ENCODE measurements at places on chromosomes 6 and 20.

GRCh38 chr6:105626295-105627158 lies 223.6 kb upstream of the PREP start:
- no peak for DNase-seq

DNA sequence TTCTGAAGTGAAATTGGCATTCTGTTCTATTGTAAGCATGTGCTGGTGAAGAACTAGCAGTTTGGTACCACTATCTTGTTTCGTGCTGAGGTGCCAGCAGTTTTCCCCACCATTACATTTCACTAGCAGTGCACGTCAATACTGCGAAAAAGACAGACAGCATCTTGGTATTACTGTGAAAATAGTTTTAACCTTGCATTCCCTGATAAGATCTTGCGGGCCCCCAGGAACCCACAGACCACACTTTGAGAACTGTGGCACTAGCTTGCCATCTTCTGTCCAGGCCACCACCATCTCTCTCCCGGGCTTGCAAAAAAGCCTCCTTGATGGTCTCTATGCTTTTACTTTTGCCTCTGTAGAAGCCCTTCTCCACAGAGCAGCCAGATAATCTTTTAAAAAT lies 185.7 kb downstream of the BACH2 start:
- no peak for DNase-seq

DNA sequence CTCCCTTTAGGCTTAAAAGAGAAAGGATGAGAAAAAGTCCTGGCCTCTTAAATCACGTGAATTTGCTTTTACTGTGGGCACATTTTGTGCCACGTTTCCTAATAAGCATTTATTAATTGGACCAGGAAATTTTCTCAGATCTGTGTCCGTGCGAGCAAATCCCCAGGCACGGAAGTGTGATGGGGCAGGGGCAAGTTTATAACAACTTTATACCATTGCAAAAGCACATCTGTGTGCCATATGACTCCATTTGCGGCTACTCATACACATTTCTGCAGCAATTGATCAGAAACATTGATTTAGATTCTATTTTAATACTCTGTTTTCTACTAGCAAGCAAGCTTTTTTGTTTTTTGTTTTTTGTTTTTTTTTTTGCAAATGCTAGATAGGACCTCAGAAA lies 373.2 kb downstream of the TAF4 start:
- no peak for DNase-seq

GRCh38 chr6:37725957-37726356 lies 28.3 kb upstream of the MDGA1 start:
- DNase-seq: no peak

GRCh38 chr20:39057911-39058310 lies 95.8 kb downstream of the DHX35 start:
- no peak for DNase-seq

DNA sequence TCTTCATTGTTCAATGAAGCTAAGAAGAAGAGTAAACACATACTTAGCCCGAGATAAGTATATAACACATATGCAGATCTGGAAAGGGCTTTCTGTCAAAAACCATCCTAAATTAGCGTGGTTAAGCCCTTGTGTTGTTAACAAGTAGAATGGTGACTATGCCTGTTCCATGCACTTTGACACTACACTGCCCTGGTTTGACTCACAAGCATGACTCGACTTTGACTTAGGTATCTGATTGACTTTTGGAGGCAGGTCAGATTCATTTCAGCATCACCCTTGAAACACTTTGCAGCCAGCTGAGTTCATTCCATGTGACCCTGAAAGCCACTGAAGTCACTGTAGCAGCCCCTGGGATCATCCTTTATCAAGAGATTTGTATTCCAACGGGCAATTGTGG lies 239.8 kb downstream of the TBX18 start:
- DNase-seq: no peak

GRCh38 chr6:98514073-98514720 lies 320.2 kb upstream of the POU3F2 start:
- DNase-seq: no peak

- peak; percentile 89 for DNase-seq
These were observed 5.3 kb upstream of the SERPINB6 start for GRCh38 chr6:2976571-2977085.

- DNase-seq: no peak
These were observed 95.1 kb downstream of the ASCC3 start for GRCh38 chr6:100785982-100786381.

DNA sequence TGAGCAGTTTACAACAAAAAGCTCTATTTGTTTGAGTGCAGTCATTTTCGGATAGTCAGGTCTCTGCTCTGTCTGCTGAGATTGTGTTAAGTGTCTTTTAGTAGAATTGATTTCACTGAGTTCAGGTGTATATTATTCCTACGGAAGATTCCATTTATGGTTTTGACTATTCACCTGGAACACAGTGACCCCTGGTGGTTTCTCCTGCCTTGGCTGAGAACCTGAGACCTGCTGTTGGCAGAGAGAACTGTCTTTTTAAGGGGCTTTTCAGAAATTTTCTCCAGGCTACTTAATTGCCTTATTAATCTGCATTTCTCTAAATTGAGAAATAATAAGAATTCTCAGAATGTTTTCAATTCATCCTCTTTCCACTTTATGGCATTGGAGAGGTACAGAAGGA lies 508.0 kb downstream of the TBC1D32 start:
- no peak for DNase-seq

- DNase-seq: peak; percentile 96
These were observed at the start of gene TBPL1 for GRCh38 chr6:133952815-133953633. Gene TBPL1, plus strand, starts transcription at chr6:133953224. Its CDS starts 26,902 bp downstream, at chr6:133980126.

DNA sequence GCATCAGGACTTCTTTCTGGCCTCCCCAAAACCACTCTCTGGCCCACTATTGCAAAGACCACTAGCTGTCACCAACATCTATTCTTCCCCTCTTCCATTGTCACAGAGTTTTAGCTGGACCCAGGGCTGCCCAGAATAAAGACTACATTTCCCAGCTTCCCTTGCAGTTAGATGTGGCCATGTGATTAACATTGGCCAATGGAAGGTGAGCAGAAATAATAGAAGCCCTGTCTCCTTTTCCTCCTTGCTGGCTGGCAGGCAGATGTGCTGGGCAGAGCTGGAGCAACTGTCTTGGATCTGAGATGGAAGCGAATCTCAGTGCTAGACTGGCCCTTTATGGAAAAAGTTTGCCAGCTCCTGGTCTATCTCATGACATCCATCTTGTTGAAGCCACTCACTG lies 97.0 kb downstream of the KCNB1 start:
- peak; percentile 67 for DNase-seq

- peak; percentile 76 for DNase-seq
These were observed 91.8 kb upstream of the NHSL1 start for GRCh38 chr6:138590796-138591709.

GRCh38 chr20:33674294-33675135 lies at the start of gene NECAB3:
Gene NECAB3, minus strand, starts transcription at chr20:33674428. Its CDS starts 76 bp downstream, at chr20:33674352.
- DNase-seq: peak; percentile 80

DNA sequence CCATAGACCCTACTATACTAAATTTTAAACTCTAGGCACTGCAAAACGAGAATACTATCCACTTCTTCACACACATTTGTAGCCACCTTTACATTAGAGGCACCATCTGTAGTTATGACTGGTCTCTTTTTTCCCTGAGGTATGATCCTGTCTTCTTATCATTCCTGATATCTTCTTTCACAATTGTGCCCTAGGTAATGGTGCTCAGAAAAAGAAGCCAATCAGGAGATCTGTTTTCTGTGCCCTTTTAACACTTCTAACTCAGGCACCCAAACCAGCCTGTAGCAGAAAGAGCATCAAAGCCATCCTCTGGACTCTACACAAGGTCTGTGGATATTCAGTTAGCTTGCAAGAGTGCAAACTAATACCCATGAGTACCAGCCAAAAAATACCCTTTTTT lies 149.7 kb upstream of the SGK1 start:
- no peak for DNase-seq

DNA sequence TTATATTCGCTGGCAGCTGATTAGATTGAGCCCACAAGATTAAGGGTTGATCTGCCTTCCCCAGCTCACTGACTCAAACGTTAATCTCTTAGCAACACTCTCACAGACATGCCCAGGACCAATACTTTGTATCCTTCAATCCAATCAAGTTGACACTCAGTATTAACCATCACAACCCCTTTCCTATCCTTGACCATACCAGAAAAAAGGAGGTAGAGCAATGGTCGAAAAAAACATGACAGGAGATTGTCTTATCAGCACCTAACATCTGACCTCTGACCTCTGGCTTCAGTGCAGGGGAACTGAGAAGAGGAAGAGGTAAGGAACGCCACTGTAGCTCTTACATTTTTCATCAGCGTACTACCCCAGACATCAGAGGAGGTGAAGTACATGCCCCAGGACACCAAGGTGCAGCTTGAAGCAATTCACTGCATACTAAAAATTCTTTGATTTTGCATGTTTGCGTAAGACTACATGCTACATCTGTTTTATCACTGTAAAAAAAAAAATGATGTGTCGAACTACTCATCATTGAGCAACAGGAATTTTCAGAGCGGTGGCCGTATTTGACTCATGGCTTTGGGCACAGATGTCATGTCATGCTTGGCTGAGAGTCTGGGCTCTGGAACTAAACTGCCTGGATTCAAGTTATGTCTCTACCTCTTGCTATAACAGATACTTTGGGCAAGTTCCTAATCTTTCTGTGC lies 188.0 kb upstream of the TAB2 start:
- peak; percentile 82 for DNase-seq

- DNase-seq: peak; percentile 48
These were observed 72.2 kb downstream of the UST start for GRCh38 chr6:148818939-148819575.

GRCh38 chr6:92216717-92217116 lies 1202.6 kb downstream of the EPHA7 start:
- no peak for DNase-seq

- no peak for DNase-seq
These were observed 66.0 kb upstream of the BTBD3 start for GRCh38 chr20:11851646-11852045.

DNA sequence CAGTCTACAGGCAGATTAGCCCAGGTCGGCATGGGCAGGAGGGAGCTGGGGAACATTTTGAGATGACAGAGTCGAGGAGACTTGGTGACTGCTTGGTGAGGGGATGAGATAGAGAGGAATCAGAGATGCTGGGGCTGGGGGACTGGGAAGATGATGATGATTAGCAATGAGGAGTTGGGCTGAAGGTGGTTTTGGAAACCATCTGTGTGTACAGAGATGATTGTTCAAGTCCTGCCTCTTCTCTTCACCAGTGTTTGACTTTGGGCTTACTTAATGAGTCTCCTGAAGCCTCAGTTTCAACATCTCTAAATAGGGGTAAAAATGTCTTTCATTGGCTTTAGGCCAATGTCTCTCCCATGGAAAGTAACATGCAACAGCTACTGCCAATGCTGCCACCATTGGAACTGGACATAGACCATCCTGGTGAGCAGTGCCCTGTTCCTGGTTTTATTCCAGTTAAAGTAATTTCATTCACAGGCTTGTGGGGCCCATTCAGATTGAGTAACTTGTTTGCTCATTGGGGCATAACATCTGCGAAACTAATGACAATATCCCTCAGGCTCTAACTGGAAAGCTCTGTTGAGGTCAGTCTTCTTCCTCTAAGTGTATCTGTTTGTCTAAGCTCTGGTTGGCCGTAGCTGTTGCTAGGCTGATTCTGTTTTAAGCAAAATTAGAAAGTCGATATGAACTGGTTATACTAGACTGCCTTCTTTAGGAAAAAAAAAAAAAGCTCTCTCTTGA lies 99.1 kb downstream of the ARMC2 start:
- peak; percentile 73 for DNase-seq

- DNase-seq: no peak
These were observed 202.6 kb downstream of the TRDN start for GRCh38 chr6:123434186-123434585.

GRCh38 chr20:38147163-38147562 lies 17.9 kb downstream of the TGM2 start:
- DNase-seq: no peak

DNA sequence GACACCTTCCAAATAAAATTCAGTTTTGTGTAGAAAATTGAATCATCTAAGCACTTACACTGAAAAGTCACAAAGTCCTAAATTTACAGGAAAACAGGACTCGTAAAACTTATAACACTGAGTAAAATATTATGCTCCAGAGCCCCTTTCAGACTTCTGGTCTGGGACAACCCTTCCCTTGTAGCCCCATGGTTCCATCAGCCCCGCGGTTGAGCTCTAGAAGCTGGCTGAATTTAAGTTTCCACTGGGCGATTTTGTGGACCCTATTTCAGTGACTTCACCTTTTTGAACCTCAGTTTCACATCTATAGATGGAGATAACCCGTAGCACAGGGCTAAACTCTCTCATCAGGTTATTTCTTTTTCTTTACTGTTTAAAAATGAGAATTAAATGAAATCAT lies 117.7 kb upstream of the BACH2 start:
- no peak for DNase-seq

DNA sequence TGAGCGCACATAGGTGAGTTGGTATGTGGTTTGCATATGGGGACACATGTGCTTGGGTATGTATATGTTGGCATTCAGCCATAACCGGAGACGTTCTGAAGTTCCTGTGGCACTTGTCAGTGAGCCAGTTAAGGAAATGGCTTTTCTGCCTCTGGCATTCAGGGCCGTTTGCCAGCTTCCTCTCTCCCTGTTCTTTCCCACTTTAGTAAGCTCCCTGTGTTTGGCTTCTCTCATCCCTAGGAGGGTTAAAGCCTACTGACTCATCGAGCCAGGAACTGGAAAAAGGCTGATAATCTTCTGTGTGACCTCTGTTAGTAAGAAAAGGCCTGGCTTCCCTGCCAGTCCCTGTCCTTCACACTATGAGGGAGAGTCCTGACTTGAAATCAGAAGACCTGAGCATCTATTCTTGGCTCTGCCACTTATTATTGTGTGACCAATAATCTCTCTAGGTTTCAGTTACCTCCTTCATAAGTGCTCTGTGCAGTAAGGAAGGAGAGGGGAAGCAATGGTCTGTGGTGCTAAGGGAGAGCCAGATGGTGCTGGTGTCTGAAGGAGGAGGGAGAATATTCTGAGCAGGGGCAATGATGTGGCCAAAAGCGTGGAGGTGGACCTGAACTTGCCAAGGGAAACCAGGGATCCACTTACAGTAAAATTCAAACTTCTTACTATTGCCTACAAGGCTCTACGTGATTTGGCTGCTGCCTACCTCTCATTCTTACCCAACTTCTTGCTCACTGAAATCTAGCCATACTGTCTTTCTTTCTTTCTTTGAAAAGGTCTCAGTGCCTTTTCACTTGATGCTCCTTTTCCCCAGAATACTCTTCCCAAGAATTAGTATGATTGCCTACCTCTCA lies 31.4 kb downstream of the ACSS2 start:
- DNase-seq: peak; percentile 98

GRCh38 chr20:51327251-51327841 lies 215.2 kb downstream of the NFATC2 start:
- DNase-seq: peak; percentile 92

GRCh38 chr6:102571236-102571908 lies 1177.9 kb downstream of the GRIK2 start:
- DNase-seq: no peak

DNA sequence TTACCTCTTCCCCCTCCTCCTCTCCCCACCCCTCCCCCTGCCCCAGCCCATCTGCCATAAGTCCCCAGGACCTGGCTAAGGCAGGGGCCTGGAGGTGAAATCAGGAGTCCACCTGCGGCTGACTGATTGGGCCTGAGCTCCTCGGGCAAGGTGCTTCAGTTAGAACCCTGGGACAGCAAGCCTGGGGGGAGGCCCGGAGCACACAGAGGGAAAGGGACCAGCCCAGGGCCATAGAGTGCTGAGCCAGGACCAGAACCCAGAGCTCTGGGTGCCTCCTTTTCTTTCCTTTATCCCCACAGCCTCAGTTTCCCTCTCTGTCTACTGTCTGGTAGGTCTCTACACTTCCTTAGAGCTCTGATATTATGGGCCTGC lies 35.7 kb upstream of the VEGFA start:
- DNase-seq: no peak

- DNase-seq: no peak
These were observed 7.2 kb downstream of the E2F3 start for GRCh38 chr6:20408851-20409250.

GRCh38 chr6:163626073-163626867 lies 211.8 kb downstream of the QKI start:
- DNase-seq: peak; percentile 66

Data from EH (cell line).